CD4-positive, alpha-beta T cell treated with Interleukin-1 beta for 1 hour (primary cell): ENCODE measurements at places on chromosomes 16 and 17.
A peak's percentile ranks its signal among the peaks of the same experiment; 100 is the strongest.

DNA sequence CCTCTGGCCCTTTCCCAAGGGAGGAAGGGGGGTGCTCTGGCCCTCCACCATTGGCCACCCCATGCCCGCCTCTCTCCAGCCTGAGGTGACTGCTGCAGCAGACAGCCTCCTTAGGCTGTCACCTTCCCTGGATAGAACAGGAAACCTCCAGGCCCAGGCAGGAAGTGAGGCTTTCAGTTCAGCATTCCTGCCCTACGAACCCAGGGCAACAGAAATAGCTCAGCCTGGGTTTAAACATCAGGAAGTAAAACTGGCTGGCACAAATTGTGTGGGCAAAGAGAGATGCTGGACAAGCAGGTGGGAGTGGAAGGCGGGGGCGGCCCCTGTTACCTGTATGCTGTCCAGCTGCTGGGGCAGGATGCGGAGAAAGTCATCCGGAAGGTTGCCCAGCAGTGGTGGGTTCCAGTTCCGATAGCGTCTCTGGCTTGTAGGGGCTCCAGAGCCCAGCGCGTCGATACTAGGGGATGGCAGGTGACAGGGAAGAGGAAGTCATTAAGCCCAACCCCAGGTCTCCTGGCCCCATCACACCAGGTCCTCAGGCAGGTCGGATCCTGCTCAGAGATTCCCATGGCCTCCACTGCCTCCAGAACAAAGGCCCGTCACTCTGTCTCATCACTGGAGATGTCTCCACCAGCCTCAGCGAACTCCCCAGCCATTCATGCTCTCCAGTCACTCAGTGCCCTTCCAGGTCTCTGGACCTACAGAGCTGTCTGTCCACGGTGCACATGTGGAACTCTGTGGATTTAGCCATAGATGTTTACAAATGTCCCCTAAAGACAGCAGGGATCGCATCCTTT, 23.6 kb upstream of the MRPS23 start:
- DNase-seq: no peak

DNA sequence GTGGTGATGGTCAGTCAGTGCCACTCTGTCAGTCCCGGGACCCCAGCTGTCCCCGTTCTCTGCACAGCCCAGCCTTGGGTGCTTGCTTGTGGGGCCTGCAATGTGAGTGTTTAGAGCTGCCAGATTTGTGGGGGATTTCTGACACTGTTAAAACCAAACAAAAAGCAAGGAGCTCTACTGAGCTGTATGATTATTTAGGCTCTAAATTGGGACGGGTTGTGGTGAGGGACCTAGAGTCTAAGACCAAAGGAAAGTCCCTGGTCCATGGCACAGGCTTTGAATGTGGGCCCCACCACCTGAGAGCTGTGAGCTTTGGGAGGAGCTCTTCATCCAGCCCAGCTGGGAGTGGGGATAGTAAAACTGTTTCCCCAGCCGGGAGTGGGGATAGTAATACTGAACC, 63.3 kb downstream of the KSR1 start:
- DNase-seq: no peak

- DNase-seq: no peak
Observed at GRCh38 chr16:83390759-83391158, 417.0 kb upstream of the HSBP1 start.

DNA sequence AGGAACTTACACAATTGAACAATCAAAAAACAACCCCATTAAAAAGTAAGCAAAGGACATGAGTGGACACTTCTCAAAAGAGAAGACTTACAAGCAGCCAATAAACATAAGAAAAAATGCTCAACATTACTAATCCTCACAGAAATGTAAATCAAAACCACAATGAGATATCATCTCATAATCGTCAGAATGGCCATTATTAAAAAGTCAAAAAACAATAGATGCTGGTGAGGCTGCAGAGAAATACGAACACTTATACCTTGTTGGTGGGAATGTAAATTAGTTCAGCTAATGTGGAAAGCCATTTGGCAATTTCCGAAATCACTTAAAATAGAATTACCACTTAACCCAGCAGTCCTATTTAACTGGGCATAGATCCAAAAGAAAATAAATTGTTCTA, 301.9 kb upstream of the KCNJ16 start:
- DNase-seq: no peak

- peak; percentile 49 for DNase-seq
Observed at GRCh38 chr17:4944163-4944553, 4.1 kb downstream of the RNF167 start.

DNA sequence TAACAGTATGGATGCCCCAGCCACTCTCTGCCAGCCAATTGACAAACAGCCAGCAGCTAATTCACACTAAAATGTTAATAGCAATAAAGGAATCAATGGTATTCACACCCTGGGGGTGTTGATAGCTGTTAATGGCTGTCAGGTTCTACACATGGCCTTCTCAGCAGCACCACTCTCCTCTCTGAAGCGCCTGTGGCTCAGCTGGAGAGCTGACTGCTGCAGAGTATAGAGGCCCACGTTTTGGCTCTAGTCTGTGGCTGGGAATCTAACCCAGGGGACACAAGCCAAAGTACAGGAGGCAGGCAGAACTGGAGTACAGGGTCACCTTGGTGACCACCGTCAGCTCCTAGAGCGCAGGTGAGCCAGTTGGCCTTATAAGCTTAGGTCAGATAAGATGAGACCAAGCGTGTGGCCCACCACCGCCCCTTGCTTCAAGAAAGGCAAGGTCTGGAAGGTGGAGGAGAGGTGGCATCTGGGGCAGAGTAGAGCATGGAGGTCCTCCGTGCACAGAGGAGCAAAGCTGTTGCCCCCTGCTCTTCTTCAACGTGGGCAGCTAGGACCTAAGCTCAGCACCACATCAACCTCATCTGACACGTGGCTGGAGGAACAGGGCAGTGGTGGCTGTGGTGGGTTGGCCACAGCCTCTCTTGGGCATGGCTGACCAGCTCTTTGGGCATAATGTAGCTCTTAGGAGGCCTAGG, 25.4 kb downstream of the CCR7 start:
- no peak for DNase-seq

- DNase-seq: no peak
Observed at GRCh38 chr17:10270258-10270657, 71.9 kb upstream of the GAS7 start.

DNA sequence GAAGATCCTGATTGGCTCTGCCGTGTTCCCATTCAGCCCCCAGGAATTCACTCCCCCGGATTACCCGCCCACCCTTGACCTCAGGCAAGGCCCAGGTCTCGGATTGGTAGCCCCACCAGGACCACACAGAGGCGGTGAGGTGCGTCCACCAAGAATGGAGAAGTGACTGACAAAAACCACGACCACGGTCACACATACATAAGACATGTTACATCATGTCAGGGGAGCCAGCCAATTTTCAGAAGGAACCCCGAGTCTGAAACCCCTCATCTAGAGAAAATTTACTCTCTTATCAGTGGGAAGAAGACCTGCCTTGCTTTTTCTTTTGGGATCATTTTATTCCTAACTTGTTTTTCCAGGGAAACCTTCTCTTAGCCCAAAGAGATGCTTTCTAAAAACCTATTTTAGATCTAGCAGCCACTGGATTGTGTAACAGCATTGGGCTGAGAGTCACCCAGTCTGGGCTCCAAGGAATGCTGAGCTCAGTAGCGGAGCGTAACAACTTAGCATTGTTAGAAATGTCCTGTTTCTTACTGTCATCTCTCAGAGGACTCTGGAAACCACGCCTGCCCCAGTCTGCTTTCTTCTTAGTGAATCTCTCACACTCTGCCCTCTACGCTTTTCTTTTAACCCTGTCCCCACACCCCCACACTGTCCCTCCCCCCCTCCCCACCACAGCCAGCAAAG, 164.1 kb downstream of the CMIP start:
- DNase-seq: no peak

- DNase-seq: no peak
Observed at GRCh38 chr17:70050931-70051330, 24.1 kb upstream of the KCNJ16 start.

DNA sequence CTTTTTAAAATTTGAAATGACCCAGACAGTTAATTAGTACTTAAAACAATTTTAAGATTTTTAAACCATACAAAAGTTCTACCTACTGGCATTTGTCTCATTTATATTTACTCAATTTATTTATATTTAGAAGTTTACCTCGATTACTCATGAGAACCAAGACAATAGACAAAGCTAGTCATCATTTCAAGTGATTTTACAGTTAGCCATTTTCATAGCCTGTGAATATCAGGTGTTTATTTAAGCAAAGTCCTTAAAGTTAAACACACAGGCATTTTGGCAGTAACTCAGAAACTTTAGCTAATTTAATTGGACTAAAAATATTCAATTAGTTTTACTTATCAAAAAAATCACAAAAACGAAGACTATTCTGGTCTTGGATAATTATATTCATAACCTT, 101.6 kb upstream of the KIF2B start:
- no peak for DNase-seq

GRCh38 chr17:39225959-39226683, 376 bp upstream of the STAC2 start:
- peak; percentile 67 for DNase-seq

- no peak for DNase-seq
Observed at GRCh38 chr16:27618165-27618564, 68.2 kb downstream of the KATNIP start.

- DNase-seq: no peak
Observed at GRCh38 chr16:73027685-73028111, 20.2 kb downstream of the ZFHX3 start.

DNA sequence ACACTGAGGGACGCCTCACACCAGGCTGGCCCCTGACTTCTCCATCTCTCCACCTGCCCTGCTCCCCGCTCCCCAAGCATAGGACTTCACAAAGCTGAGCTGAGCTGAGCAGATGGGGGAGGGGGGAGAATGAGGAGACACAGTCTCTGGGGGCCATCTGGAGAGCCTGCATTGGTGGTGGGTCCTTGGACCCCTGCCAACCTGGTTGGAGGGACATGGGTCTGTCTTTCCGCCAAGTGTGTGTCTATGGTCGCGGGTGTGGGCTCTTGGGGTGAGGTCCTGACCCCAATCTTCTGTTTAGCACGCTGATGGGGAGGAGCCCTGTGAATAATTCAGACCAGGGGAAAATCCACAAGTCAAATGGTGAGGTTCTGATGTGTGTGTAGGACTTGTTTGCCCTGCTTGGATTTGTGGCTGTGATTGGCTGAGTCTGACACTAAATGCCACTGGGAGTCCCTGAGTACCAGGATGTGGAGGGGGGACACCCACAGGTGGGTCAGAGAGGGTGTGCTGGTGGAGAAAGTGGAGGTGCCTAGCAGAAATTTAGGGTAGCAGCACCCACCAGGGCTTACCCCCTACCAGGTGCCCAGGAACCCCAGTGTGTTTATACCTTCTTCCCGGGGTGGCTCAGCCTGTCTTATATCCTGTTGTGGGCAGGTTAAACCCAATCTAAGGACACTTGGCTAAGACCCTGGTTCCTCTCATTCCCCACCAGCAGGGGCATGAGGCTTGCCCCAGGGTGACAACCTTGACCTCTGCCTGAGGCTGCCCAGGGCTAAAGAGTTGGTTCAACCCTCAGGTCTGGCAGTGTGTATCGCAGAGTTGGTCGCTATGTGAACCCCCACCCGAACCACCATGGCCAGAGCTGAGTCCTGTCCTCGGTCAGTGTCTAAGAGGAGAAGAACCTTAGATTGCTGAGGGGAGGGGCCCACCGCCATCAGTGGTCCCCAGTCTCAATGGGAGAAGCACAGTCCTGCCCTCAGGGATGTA, 2.1 kb downstream of the FMNL1 start:
- peak; percentile 79 for DNase-seq
